A549 treated with RU486 at 1 μM for 4 hours (cell line): ENCODE measurements at places on chromosomes 3 and 15. TPM values are rescaled to one million over a fixed set of nuclear protein-coding genes. Genes with fewer than 3 reads are reported as not detected.

The THSD4 gene
- total RNA-seq = 15.6 to 22.7 TPM (median 21.4 TPM) in 5 replicates

The DGKG gene
- 8.0 to 18.8 TPM (median 11.4 TPM) in 5 replicates for total RNA-seq

The KLF15 gene
- 0.06 to 0.19 TPM (median 0.09 TPM) in 4 of 5 replicates, not detected in the other for total RNA-seq

The CLDN1 gene
- 15.7 to 34.1 TPM (median 28.5 TPM) in 5 replicates for total RNA-seq

The VGLL3 gene
- 2.4 to 8.8 TPM (median 7.3 TPM) in 5 replicates for total RNA-seq

The SKOR1 gene
- 0.02 to 0.03 TPM in 2 of 5 replicates, not detected in the others for total RNA-seq

The CIP2A gene
- total RNA-seq = 9.7 to 24.9 TPM (median 21.8 TPM) in 5 replicates

The MELTF gene
- total RNA-seq = 41.9 to 66.3 TPM (median 54.5 TPM) in 5 replicates

The SSUH2 gene
- 0.63 to 1.1 TPM (median 0.81 TPM) in 5 replicates for total RNA-seq

The IGSF11 gene
- total RNA-seq = 4.4 to 6.6 TPM (median 5.8 TPM) in 5 replicates

The ERICH6 gene
- total RNA-seq = 0.05 TPM in 1 of 5 replicates, not detected in the others

The ADCY5 gene
- total RNA-seq = 0.09 to 0.81 TPM (median 0.50 TPM) in 5 replicates

The DVL3 gene
- total RNA-seq = 17.4 to 26.4 TPM (median 25.2 TPM) in 5 replicates

The NPAP1 gene
- not detected in 5 replicates for total RNA-seq

The IFT122 gene
- total RNA-seq = 11.7 to 14.0 TPM (median 13.6 TPM) in 5 replicates

The ITPKA gene
- 1.6 to 2.5 TPM (median 2.0 TPM) in 5 replicates for total RNA-seq

The ARGFX gene
- total RNA-seq = not detected in 5 replicates

The BSN gene
- 0.08 to 0.20 TPM (median 0.15 TPM) in 5 replicates for total RNA-seq

The NEIL1 gene
- total RNA-seq = 1.1 to 2.6 TPM (median 2.4 TPM) in 5 replicates

The EPHA3 gene
- total RNA-seq = not detected in 5 replicates

The ITIH1 gene
- not detected in 5 replicates for total RNA-seq
